ENCODE measurements at places on chromosomes 2 and 18.

GRCh38 chr18:79575891-79576685 lies 103.5 kb upstream of the CTDP1 start:
- no peak for DNase-seq

DNA sequence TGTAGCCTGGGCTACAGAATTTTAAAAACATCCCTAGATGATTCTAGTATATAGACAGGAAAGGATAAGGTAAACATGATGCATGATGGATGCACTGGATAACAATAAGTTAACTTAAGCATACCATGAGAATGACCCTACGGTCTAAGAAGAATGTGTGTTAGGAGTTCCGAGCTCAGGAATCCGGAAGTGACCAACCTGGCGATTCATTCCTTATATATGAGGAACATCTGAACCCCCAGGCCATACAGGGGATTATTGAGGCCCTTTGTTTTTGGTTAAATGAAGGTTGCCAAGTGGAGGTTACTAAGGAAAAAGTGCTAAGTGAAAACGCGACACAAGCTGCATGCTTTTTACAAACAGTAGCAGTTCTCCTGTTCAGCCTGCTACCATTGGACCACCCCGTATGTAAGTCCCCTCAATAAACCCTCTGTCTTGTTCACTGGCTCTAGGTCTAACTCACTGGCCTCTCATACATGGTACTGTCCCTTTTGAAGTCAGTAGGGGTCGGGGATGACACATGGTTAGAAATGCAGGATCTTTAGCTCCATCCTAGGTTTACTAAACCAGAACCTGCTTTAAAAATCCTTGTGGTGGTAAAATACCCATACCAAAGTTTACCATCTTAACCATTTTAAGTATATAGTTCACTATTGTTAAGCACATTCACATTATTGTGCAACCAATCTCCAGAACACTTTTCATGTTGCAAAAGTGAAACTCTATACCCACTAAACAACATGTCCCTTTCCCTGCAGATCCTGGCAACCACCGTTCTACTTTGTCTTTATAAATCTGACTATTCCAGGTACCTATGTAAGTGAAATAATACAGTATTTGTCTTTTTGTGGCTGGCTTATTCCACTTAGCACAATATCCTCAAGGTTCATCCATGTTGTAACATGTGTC lies 111.0 kb upstream of the MAP4K3 start:
- no peak for DNase-seq

GRCh38 chr2:20465716-20466394 lies 19.0 kb downstream of the RHOB start:
- DNase-seq: no peak

- DNase-seq: peak; percentile 49
These were observed 50.0 kb upstream of the TTC39C start for GRCh38 chr18:23964282-23965238.

GRCh38 chr2:121900391-121900790 lies 144.9 kb downstream of the TSN start:
- no peak for DNase-seq

- DNase-seq: no peak
These were observed 759 bp upstream of the ACTR1B start for GRCh38 chr2:97664636-97664970.

DNA sequence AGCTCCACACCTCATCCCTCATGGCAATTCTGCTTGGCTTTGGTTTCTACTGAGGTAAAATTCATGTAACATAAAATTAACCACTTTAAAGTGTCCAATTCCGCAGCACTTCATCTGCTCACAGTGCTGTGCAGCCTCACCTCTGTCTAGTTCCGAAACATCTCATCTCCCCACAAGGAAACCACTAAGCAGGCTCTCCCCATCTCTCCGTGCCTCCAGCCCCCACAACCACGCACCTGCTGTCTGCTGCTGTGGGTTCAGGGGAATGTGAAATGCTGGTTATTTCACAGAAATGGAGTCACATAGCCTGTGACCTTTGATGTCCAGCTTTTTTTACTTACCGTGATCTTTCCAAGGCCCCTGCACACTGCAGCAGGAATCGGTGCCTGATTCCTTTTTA lies 7.7 kb upstream of the GPC1 start:
- DNase-seq: no peak

DNA sequence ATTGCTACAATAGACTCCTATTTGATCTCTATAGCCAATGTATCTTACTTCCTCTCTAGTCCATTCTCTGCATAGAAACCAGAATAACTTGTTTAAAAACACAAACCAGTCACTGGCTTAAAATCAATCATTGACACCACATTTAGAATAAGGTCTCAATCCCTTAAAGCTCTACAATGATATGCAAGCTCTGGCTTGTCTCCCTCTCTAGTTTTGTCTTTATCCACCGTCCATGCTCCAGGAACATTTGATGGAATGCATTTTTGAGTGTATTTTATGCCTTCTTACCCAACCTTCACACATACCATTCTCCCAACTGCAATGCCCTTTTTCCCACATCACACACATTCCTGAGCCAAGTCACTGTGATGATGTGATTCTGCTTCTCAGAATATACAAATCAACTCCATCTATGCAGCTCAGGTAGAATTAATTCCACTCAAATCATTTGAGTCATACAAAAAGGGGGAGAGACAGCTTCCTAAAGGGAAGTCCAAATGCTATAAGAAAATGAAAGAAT lies 1107.2 kb downstream of the DPP10 start:
- DNase-seq: no peak

- DNase-seq: no peak
These were observed 635 bp downstream of the ERICH2 start for GRCh38 chr2:170770606-170771420.

DNA sequence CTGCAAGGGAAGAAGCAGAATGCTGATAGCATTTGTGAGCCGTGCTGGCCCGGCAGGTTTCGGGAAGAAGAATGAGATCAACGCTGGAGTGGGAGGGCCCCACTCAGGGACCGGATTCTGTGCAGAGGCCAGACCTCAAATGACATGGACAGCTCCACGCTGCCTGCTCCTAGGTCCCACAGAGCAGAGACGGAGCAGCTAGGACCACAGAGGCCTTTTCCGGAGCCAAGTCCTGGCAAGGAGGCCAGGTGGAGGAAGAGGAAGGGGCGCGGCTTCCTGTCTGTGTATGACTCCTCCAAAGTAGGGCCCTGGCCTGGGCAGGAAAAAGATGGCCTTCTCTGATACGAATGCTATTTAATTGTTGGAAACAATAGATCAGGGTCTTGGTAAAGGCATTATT lies 139.9 kb downstream of the LRRC30 start:
- DNase-seq: no peak

- DNase-seq: no peak
These were observed 407.9 kb upstream of the SLC14A2 start for GRCh38 chr18:45207328-45207727.

DNA sequence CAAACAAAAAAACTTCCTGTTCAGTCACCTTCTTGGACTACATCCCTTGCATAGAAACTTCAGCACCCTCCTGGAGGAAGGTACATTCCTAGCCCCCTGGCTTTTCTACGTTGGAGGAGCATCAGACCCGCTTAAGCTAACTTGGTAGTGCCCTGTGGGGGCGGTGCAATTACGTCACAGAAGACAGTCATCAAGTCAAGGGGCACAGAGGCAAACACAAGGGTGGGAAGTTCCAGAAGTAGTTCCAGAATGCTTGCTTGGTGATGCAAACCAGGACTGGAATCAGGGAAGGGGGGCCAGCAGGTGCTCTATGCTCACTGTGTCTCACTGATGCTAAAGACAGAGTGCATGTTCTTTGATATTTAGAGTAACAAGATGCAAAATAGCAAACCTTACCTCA lies 15.2 kb upstream of the AGFG1 start:
- no peak for DNase-seq

- no peak for DNase-seq
These were observed 35.3 kb downstream of the KCNF1 start for GRCh38 chr2:10947005-10947440.

GRCh38 chr2:225429717-225430116 lies 30.2 kb downstream of the NYAP2 start:
- DNase-seq: peak; percentile 36

GRCh38 chr2:46150445-46150955 lies 146.7 kb upstream of the EPAS1 start:
- no peak for DNase-seq

- no peak for DNase-seq
These were observed 32.4 kb upstream of the YWHAQ start for GRCh38 chr2:9663008-9663879.

GRCh38 chr2:207478572-207478971 lies 51.2 kb upstream of the CREB1 start:
- DNase-seq: no peak

GRCh38 chr2:143762176-143762928 lies 633.1 kb downstream of the ARHGAP15 start:
- no peak for DNase-seq

DNA sequence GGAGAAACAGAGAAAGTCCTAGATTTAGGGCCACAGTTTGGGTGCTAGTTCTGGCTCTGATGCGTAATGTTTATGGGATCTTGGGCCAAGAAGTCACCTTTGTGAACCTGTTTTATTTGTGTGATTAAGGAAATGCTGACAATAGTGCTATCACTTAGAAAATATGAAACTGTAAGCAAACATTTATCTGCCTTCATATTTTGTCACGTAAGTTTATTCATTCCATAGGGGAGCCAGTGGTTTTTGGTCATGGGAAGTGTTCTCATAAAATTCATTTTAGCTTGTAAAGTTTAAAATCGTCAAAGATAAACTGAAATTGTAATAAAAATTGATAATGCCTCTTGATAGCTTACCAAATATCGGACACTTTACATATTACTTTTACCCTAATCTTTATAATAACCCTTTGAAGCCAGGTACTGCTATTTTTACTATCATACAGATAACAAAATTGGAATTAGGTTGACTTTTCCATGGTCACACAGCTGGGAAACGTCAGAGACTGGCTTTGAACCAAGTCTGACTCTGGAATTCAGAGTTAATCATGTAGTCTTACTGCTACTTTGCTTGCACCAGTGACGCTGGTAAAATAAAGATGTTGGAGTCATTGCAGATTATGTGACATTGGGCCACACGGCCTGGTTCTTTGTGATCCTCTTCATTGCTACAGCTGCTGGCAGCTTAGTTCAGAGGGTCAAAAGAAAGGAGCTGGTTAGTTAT lies 99.7 kb downstream of the ICA1L start:
- no peak for DNase-seq

GRCh38 chr2:96154506-96155380 lies 9.5 kb upstream of the DUSP2 start:
- DNase-seq: no peak

GRCh38 chr2:137178951-137179377 lies 413.6 kb downstream of the THSD7B start:
- no peak for DNase-seq

- DNase-seq: no peak
These were observed 93.5 kb downstream of the VWA3B start for GRCh38 chr2:98180456-98180855.

GRCh38 chr2:32931519-32931918 lies 15.2 kb upstream of the LTBP1 start:
- no peak for DNase-seq

DNA sequence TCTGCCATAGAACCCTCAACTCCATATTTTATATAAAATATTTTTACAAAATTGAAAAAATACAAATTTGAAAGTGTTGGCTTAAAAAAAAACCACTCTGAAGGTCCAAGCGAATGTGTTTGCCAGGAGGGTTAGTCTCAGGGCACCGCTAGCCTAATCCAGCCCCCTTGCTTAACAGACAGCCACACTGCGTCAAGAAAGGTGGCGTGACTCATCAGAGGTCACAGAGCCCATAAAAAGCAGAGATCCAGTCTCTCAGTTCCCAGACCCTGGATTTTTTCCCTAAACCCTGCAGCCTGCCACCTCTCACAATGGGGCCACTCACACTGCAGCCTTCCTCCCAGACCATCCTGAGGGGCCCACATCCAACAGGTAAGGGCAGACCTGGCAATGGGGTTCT lies 3.9 kb upstream of the TNS1 start:
- DNase-seq: no peak

GRCh38 chr2:196173505-196173904 lies 2.1 kb upstream of the STK17B start:
- DNase-seq: no peak

GRCh38 chr2:127007652-127008051 lies 99.3 kb downstream of the BIN1 start:
- no peak for DNase-seq

DNA sequence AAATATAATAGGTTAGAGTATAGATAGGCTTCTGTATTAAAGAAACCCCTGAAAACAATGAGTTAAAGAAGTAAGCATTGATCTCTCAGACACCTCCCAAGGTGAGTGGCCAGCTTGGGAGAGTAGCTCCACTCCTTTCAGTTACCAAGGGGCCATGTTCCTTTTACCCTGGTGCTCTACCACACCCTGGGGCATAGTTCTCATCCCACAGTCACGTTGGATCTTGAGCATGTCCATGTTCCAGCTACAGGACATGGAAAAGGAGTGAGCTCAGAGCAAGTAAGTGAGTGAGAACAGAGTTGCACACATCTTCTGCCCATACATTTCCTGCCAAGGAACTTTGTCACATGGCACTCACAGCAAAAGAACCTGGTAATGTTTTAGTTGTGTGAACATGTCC lies 325.9 kb upstream of the SLC39A10 start:
- no peak for DNase-seq

GRCh38 chr2:68695971-68696370 lies 38.6 kb upstream of the ARHGAP25 start:
- DNase-seq: no peak

GRCh38 chr2:101622210-101623030 lies 75.1 kb upstream of the MAP4K4 start:
- no peak for DNase-seq

DNA sequence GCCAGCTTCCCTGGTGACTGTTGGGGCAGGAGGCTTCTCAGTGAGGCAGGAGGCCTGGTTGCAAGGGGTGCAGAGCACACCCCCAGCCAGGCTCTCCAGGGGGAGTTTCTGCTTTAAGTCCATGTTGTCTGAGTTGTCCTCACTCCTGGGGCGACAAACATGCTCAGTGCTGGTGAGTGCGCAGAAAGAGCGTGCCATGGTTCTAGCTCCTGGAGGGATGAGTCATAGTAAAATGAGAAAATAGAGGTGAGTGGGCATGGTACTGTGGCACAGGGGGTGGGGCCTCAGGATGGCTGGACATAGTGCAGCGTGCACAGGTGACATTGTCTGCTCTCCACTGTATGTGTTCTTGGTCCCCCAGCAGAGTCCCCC lies 457.2 kb upstream of the HS6ST1 start:
- DNase-seq: no peak

- DNase-seq: no peak
These were observed 187.0 kb downstream of the CYRIA start for GRCh38 chr2:16478434-16479210.

- no peak for DNase-seq
These were observed 165.6 kb upstream of the SERTAD2 start for GRCh38 chr2:64819361-64819760.

Measured in epithelial cell of proximal tubule (primary cell).